ENCODE measurements at places on chromosomes 1 and 21.

- no peak for DNase-seq
Measured at GRCh38 chr1:72371259-72372035, 89.1 kb upstream of the NEGR1 start.

DNA sequence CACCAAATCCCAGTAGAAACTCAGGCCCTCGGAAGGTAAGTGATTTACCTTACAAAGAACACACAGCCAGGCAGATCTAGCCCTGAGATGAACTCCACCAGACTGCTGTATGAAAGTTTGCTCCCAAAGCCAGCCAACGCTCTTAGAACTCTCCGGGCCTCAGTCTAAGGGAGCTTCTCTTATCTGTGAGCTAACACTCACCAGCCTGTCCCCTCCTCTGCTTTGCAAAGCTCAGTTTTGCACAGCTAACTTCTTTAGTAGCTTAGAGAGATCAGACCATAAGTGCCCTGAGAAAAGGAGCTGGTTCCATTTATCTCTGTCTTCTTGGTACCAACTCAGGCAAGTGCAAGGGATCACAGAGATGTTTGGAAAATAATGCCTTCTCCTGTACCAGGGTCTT is 195.8 kb upstream of the JUN start:
- DNase-seq: no peak

GRCh38 chr1:204630132-204630905 is 55.2 kb downstream of the LRRN2 start:
- no peak for DNase-seq

DNA sequence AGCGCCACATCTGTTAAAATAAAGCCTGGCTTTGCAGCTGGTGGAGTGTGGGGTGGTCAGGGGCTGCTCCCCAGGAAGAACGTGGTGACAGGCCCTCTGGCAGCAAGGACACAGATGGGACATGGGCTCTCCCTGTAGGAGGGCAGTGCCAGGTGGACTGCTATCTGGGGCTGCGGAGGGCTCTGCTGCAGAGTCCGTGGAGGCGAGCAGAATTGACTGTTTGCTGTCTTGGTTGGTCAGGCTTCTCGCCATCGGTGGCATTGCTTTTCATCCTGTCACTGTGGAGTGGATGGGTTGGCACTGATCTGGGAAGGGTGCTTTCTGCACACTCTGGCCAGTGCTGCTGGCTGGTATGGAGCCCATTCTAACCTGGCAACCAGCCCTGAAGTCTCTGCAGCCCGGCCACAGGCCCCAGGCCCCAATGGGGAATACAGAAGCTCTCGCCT is 103.0 kb downstream of the LAMC2 start:
- no peak for DNase-seq

DNA sequence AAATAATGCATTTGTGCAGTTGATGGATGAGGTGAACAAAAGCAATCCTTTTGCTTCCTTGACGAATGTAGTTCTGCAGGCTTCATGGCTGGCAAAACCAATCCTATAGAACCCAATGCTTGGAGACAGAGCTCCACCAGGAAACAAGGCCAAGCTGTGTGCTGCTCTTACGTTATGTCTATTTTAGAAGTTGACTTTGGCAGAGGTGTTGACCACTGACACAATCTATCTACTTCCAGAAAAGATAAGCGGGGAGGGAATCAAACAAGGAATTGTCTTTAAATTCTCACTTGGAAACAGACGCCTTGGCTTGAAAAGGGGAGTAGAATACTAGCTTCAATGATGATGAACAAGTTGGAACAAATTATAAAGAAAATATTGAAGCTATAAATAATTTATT is 211.2 kb downstream of the SETD4 start:
- DNase-seq: no peak

- no peak for DNase-seq
Measured at GRCh38 chr1:151142411-151143056, 3.9 kb downstream of the SEMA6C start.

GRCh38 chr1:32208469-32208868 is 420 bp upstream of the DCDC2B start:
- no peak for DNase-seq

GRCh38 chr1:47755101-47755990 is 241.8 kb downstream of the TRABD2B start:
- DNase-seq: peak; percentile 8

- no peak for DNase-seq
Measured at GRCh38 chr1:30271401-30272276, 451.7 kb downstream of the MATN1 start.

GRCh38 chr1:237180256-237180655 is 138.3 kb downstream of the RYR2 start:
- no peak for DNase-seq

DNA sequence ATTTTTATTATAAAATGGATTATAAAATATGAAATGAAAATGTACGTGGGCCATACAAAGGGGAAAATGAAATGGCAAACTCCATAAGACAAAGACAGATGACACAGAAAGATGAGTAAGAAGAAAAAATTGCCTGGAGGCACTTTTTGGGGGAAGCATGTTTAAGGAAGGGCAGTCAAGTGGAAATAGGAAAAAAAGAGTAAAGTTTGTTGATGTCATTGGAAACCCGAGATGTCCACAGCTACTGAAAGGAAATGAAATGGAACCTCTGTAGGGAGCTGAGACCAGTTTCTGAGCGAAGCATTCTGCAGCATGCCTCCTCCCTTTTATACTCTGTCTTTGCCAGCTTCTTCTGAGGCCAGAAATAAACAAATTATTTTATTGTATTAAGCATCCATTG is 203.4 kb upstream of the UBE2U start:
- DNase-seq: peak; percentile 65

DNA sequence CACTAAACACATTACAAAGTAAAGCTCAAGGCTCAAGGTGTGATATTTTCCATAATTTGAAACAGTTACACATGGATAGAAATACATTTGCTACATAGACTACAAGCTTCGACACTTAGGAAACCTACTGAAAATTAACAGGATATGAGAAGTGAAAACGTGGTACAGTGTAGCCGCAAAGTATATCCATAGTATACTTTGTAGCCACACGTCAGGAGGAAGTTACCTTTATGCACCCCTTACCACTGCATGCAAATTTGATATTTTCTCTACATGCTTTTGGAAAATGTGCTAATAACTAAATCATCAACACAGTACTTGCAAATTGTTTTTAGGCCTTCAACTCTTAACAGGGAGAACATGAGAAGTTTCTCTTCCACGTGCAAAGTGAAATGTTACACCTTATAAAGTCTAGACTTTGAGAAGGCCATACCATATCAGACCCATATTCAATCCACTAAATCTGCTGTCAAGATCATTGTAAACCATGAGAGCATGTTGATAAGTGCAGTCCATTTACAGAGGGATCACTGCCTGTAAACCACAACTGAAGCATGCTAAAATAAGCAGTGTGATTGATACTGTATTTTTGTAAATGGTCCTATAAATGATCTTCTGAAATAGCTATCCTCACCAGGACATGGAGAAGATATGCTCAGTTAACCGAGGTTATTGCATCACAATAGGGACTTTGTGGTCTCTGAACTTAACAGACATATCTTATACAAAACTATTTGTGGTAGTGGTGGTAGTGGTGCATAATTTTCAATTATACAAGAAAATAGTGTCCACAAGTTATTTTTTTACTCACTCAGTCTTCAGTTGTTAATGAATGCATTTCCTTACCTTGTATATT is 64.7 kb downstream of the VAV3 start:
- no peak for DNase-seq

DNA sequence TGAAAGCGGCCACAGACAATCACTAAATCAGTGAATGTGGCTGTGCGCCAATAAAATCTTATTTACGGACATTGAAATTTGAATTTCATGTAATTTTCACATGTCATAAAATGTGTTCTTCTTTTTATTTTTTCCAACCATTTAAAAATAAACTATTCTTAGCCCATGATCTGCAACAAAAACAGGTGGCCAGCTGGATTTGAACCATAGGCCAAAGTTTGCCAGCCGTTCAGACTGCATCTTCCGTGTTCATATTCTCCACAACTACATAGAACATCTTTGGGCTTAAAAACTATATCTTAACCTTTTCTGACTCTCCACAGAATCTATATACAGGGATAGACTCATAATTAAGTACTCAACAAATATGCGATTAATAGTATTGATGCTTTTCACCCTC is 81.2 kb upstream of the RALGPS2 start:
- DNase-seq: no peak

DNA sequence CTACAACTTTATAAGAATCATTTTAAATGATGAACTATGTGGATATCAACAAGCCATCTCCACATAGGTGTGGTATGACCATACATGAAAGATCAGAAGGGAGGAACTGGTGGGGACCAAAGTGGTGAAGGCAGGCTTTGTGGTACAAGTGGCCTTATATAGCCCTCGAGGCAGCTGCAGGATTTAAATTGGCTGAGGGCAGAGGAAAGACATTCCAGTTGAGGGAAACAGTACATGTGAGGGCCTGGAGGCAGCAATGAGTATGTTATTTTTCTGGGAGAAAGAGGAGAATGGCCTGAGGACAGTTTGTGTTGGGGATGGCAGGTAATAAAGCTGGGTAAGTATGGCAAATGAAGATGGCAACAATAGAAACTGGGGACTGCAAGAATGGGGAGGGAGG is 17.1 kb downstream of the OSCP1 start:
- DNase-seq: no peak

- DNase-seq: no peak
Measured at GRCh38 chr1:32759521-32759981, 57.0 kb upstream of the SYNC start.

DNA sequence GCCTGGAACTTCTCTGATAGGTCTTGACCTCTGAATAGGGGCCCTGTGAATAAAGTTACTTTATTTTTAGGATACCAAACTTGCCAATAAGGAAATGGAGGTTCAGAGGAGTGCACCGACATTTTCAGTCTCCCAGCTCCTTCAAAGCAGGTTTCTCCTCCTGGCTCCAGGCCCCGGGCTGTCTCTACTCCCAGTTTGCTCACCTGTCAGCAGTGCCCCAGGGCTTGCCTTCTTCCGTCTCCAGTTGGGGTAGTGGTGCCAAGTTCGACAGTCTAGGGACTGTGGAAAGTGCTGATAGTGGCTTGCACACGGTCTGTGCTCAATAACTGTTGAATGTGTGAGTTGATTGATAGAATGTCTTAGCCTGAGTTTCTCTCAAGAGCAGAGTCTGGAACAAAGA is 149.2 kb downstream of the ACTL8 start:
- no peak for DNase-seq

- peak; percentile 75 for DNase-seq
Measured at GRCh38 chr21:43361493-43362296, 65.2 kb downstream of the SIK1 start.

DNA sequence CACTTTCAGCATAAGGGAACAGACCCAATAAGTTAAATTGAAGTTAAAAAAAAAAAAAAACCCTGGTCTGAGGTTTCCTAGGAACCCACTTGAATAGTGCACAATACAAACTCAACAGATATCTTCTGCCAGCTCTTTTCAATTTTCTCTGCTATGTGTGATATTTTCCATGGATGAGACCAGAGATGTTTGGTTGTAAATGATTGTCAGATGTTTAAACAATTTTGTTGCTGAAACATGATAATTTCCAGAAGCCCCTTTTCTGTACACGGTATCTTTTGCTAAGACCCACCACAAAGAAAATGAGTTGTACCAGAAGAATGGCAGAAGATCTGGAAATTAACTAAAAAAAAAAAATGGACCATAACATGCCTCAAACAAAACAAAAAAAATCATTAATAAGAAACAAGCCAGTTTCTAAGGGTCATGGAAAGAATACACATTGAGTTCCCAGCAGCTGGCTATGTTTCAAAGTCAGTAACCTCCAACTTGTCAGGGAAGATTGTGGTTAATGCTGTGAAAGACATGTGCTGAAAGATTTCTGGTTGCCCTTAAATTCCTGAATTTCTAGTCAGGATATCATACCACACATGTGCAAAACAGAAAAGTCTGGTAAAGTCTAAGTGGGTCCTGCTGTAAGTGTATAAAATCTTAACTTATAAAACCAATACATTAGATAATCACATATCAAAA is 35.6 kb upstream of the MGST3 start:
- DNase-seq: peak; percentile 54

DNA sequence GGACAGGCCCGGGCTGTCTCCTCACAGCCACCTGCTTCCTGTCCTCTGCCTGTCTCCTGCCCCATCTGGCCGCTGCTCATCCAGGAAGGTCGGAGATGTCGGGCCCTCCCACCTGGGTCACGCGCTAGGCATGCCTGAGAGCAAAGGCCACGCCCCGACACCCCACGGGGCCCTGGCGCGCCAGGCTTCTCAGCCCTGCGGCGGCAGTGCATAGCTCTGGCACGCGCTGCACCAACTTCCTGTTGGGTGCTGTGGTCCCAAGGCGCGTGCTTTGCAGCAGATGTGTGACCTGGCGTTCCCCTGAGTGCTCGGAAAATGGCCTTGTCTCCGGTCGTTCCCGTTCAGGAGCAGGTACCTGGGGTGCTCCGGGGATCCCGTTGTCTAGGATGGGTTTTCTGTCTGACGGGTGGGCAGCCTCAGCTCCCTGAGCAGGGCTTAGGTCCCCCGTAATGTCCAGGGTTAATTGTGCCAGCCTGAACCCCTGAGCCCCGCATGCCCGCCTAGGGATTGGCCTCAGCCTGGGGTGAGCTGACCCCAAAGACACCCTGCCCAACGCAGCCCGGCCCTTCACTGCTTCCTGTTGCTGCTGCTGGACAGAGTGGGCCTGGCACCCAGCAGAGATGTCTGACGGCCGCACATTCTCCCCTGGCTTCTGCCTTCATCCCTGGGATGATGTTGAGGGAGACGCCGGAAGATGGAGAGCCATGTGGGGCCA is 19.4 kb upstream of the KCNAB2 start:
- DNase-seq: no peak

DNA sequence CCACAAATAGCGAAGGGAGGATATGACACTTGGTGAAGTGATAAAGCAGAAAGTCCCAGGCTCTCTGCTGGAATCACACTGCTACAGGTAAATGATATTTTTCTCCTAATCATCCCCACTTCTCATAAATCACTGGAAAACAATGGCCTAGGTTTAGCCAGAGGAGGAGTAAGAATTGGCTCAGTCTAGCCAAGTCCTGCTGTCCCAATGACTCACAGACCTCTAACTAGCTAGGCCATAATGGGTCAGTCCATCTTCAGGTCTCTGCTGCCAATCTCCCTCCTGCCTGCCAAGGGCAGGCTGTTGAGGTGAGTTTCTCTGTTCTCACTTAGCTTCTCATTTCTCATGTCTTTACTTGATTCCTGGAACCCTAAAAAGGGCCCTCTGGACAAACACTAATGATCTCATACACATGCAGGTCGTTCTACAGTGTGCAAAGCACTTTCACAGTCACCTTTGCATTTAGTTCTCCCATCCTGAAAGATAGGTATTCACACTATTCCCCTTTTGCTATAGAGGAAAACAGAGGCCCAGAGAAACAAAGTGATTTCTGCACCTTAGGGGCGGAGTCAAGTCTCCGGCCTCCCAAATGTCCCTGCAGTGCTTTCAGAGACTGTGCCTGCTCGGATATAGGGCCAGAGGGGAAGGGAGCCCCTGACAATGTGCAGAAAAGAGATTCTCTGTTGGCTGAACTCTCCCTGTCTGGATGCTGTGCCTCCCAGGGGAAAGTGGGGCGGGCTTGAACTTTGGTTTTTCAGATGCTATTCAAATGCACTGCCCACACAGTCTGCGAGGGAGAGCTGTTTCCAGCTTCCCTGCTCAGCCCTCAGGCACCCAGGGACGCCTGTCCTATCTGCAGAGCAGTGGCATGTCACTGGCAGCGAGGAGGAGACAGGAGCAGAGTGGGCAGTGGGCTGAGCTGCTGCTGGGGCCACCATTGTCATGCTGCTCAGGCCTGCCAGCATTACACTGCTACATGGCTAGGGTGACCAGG is 3.9 kb upstream of the CDK18 start:
- peak; percentile 54 for DNase-seq
